ENCODE measurements at places on chromosomes 6 and 20.
A peak's percentile ranks its signal among the peaks of the same experiment; 100 is the strongest.

DNA sequence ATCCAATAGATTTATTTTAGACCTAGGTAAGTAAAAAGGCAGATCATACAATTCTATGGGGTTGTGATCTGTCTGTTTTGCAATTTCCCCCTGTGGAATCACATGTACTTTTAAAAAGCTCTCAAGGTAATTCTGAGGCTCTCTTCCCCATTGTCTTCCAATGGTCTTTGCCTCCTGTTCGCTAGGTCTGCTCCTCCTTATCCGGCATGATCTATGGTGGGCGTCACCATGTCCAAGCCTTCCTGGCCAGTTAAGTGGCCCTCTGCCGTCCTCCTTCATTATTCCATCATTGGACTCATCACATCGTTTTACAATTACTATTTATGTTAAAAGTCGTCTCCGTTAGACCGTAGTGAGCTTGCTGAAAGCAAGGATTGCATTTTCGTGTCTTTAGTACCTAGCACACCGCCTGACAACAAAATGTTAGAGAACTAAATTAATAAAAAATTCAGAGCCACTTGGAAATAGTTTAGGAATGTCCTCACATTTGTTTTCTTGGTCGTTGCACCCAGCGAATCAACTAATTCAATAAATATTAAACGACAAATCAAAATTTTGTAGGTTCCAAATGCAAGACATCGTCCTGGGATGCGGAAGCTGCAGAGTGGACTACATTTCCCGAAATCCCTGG lies 2.2 kb upstream of the STXBP5 start:
- no peak for DNase-seq

DNA sequence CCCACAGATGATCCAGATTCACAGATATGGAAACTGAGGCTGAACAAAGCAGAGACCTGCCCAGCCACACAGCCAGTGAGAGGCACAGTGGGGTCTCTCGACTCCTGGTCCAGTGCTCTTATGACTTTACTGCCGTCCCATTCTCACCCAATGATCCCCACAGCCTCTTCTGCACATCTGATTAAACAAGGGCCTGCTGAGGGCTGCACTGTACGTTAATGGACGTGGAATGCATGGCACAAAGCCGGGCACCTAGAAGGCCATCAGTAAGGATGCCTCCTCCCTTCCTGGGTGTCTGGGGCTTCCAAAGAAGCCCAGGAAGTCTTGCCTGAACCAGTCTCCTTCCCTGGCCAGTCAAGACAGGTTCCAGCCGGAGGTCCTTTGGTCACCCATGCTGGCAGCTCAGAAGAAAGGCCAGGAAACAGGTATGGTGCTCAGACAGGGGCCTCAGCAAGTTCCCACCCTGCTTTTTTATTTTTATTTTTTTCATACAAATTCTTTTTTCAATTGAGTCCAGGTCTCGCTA lies 3.8 kb downstream of the TFEB start:
- no peak for DNase-seq

DNA sequence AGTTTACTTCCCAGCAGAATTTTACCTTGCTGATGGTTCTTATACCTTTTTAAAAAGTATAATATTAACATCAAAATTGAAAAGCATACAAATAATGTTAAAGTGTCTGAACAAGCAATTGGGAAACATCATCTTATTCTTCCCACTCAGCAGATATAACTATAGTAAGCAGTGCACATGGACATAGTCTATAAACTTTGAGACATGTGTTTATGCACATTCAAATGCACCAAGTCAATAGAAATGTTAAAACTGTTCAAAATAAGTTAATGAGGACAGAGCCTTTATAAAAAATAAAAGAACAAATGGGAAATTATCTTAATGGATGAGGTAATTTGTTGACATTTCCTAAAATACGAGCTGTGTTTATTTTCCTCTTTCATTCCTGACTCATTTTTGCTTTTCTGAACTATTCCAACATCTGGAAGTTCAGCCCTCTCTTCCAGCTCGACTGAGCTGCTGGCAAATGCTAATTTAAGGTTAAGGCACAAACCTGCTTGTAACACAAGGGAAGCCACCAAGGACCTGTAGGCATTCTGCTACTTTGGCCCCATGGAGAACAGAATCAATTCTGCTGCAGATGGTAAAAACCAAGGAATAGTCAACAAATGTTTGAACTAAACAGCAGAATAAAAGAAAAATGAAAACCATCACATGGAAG lies 110.3 kb upstream of the MAP3K4 start:
- no peak for DNase-seq

DNA sequence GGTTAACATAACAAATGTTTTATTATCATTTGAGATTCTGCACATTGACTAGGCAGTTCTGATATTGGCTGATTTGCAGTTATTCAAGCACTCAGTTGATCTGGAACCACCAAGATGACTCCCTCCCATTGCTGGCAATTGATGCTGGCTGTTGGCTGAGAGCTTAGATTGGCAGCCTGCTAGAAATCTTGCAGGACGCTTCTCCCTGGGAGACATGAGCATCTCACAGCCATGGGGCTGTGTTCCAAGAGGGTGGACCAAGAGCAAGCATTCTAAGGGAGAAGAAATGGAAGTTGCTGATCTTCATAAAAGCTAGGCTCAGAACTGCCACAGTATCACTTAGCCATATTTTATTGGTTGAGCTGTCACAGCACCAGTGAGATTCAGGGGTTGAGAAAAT lies 233.4 kb upstream of the ID4 start:
- DNase-seq, result no peak

- no peak for DNase-seq
Measured at GRCh38 chr6:16437984-16438383, 199.6 kb downstream of the GMPR start.

DNA sequence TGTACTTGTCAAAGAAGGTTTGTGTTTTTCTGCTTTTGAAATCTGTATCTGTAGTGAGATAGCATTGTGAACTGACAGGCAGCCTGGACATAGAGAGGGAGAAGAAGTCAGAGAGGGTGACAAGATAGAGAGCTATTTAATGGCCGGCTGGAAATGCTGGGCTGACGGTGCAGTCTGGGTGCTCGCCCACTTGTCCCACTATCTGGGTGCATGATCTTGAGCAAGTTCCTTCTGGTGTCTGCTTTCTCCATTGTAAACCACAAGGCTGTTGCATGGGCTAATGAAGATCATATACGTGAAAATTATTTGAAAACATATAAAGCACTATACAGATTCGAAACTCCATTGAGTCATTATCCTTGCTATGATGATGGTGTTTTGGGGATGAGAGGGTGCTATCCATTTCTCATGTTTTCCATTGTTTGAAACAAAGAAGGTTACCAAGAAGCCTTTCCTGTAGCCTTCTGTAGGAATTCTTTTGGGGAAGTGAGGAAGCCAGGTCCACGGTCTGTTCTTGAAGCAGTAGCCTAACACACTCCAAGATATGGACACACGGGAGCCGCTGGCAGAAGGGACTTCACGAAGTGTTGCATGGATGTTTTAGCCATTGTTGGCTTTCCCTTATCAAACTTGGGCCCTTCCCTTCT lies 18.4 kb downstream of the CD83 start:
- no peak for DNase-seq

- peak; percentile 20 for DNase-seq
Measured at GRCh38 chr6:24824142-24824938, 25.6 kb upstream of the ARMH2 start.

- no peak for DNase-seq
Measured at GRCh38 chr6:83132121-83132520, 60.9 kb downstream of the PGM3 start.

DNA sequence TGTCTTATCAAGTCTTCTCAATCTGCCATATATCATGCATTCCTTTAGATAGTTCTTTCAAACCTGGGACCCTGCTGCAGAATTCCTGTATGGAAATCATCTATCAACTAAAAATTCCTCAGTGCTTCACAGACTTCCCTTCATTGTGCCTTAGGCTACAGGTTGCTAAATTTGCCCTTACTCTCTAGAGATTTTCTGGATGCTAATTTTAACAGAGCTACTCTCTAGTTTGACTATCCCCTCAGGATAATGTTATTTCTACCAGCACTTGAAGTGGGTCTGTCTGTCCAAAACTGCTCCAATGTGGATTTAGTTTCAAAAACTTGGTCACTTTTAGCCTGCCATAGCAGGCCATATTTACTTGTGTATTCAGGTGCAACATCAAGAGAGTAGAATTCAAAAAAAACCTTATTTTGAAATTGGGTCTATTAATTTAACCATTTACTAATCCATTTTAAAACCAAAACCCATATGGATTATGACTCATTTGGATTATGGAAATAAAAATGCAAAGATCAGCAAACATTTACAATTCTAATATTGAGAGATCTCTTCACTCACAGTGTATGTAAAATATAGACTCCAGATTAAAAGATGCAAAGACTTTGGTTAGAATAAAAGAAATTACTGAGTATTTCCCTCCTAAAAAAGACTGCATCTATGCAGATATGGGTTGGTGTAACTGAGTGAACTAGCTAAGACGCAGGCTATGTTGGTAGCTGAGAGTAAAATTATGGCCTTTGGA lies 13.9 kb upstream of the COX7A2 start:
- no peak for DNase-seq

DNA sequence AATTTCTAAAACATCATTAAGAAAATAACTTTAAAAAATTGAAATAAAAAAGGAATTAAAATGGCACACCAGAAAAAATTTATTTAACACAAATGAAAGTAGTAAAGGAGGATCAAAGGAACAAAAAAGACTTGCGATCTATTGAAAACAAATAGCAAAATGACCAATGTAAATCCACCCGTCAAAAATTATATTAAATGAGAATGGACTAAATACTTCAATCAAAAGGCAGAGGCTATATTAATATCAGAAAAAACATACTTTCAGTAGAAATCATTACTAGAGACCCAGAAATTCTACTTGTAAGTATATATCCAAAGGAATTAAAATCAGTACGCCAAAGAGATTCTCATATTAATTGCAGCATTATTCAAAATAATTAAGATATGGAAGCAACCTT lies 293.1 kb upstream of the SOX4 start:
- no peak for DNase-seq

GRCh38 chr6:97885325-97885724 lies 602.3 kb upstream of the MMS22L start:
- DNase-seq, result no peak

GRCh38 chr6:6131492-6132109 lies 124.9 kb upstream of the NRN1 start:
- no peak for DNase-seq

All from DMS 273 treated with DMSO at 0.1 percent for 48 hours (cell line).